ENCODE measurements at places on chromosomes 5 and 9.

DNA sequence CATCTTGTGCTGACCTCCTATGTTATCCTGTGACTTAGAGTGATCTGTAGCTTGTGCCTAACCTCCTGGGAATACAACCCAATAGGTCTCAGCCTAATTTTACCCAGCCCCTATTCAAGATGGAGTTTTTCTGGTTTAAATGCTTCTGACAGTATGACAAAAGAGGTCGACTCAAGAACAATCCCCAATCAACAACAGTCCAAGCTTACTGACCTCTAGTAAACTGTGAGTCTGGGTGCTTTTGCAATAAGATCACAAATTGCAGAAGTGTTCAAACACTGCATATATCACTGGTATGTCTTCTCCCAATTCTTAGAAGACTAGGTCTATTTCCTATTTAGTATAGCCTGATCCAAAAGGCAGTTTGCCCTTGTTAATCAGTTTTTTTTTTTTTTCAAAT lies 323.5 kb upstream of the PTGER4 start:
- no peak overlapping the region for H3K27ac ChIP-seq
- no peak overlapping the region for H3K4me3 ChIP-seq
- DNase-seq = no peak

GRCh38 chr5:11146171-11146570 lies 385.1 kb upstream of the DAP start:
- no peak overlapping the region for H3K27ac ChIP-seq
- no peaks in the 10 kb centered on the region for H3K27me3 ChIP-seq
- H3K36me3 ChIP-seq = no peaks in the 10 kb centered on the region

GRCh38 chr5:110899566-110900412 lies 161.0 kb downstream of the SLC25A46 start:
- no peak overlapping the region for H3K27ac ChIP-seq
- no peaks in the 10 kb centered on the region for H3K36me3 ChIP-seq
- no peaks in the 10 kb centered on the region for H3K27me3 ChIP-seq
- no peak overlapping the region for H3K4me3 ChIP-seq

DNA sequence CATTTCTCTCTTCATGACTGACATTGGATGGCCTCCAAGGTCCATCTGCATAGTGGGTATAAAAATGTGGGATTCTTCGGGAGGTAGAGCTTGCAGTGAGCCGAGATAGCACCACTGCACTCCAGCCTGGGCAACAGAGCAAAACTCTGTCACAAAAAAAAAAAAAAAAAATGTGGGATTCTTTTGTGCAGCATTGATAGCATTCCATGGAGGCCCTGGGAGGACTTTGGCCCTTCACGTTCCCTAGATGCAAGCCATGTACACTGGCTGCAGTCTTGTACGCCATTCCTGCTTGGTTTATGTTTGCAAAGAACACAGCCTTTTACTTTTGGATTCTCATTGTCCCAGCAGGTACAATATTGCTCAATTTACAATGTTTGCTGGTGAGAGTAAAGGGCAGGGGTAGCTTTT lies 157.8 kb downstream of the SLCO4C1 start:
- no peaks in the 10 kb centered on the region for H3K27me3 ChIP-seq
- no peak overlapping the region for H3K27ac ChIP-seq
- H3K4me1 ChIP-seq = no peaks in the 10 kb centered on the region
- H3K36me3 ChIP-seq = no peaks in the 10 kb centered on the region
- no peak overlapping the region for H3K4me3 ChIP-seq
- DNase-seq = no peak

DNA sequence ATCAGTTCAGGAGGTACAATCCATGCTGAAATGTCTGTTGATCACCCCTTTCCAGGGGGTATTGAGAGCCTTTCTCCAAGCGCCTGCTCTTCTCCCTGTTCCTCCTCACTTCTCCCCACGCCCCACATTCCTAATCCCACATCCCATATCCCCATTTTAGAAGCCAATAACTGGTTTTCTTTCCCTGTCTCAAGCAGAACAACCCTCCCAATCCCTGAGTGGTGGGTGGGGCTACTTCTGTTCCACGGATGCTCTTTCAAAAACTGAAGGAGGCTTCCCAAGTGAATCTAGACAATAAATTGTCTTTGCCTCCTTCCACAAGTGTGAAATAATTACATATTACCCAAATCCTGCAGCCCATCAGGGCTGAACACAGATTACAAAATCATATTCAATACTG lies 77.0 kb upstream of the SEMA6A start:
- DNase-seq = no peak
- no peak overlapping the region for H3K27ac ChIP-seq
- no peaks in the 10 kb centered on the region for H3K4me1 ChIP-seq
- no peaks in the 10 kb centered on the region for H3K36me3 ChIP-seq
- H3K27me3 ChIP-seq = no peaks in the 10 kb centered on the region
- no peak overlapping the region for H3K4me3 ChIP-seq

GRCh38 chr5:74608736-74609601 lies 31.6 kb downstream of the ENC1 start:
- no peak overlapping the region for H3K27ac ChIP-seq
- no peaks in the 10 kb centered on the region for H3K27me3 ChIP-seq
- H3K4me1 ChIP-seq = no peaks in the 10 kb centered on the region
- H3K4me3 ChIP-seq = no peak overlapping the region
- DNase-seq = no peak

DNA sequence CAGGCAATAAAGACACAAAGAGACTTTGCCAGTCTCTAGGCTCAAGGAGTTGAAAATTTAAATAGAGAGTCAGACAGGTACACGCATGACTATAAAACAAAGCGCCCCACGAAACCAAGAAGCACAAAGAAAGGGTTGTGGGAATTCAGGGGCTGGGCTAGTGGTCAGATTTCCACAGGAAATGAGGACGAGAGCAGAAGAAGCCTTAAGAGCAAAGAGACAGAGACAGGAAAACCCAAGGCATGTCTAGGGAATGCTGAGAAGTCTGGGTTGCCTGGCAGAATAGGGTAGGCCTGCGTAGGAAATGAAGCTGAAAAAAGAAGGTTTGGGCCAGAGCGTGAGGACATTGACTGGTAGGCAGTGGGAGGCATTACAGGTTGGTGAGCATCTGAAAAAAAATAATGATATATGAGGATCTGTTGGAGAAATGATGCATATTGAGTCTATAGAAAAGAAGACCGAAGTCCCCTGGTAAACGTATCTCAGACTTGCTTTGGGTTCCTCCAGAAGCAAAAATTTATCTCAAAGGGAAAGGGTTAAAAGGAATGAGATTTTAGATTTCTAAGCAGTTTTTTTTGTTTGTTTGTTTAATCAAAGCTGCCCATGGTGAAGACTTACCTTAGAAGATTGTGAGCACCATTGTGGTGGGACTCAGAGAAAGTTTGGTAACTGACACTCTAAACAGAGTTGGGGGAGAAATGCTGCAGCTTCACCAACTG lies 51.8 kb downstream of the SLC1A3 start:
- no peaks in the 10 kb centered on the region for H3K36me3 ChIP-seq
- H3K27me3 ChIP-seq = peaks cover 16% of the 10 kb centered on the region
- H3K4me3 ChIP-seq = no peak overlapping the region
- no peak overlapping the region for H3K27ac ChIP-seq

DNA sequence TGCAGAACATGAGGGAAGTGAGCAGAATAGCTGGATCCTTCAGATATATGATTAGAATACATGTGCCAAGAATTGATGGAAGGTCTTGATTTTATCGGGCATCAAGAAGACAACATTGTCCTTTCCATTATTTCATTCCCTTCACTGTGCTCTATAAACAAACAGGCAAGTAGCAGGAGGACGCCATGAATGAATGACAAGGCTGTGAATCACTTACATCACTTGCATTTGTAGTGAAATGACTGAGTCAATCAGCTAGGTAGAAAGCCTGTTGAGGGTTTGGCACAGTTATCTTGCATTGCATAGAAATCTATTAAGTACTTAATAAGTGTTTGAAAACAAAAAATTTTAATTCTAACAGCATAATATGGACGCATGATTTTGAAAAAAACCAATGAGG lies 548.8 kb upstream of the IZUMO3 start:
- H3K27ac ChIP-seq = no peak overlapping the region
- no peaks in the 10 kb centered on the region for H3K27me3 ChIP-seq
- DNase-seq = no peak

DNA sequence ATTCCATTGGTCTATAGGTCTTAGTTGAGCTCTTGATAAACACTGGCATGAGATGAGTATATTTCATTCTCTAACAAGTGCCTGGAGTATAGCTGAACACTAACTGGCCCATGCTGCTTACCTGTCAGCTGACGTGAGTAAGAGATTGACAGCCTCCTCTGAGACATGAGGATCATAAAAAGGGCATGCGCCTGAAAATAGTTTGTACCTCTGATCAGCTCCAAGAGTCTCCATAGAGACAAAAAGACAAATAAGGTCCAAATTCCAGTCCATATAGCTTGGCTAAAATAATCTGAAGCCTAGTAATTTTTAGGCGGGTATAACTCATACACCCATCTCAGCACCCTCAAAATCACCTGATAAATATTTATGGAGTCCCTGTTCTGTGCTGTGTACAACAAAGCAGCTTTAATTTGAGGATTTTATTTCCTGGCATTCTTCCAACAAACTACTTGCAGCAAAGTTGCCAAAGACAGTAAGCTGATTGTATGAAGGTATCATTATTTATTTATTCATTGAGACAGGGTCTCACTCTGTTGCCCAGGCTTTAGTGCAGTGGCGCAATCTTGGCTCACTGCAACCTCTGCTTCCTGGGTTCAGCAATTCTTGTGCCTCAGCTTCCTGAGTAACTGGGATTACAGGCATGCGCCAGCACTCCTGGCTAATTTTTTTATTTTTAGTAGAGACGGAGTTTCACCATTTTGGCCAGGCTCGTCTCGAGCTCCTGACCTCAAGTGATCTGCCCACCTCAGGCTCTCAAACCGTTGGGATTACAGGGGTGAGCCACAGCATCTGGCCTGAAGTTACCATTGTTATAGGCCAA lies 16.2 kb upstream of the FSD1L start:
- no peaks in the 10 kb centered on the region for H3K4me1 ChIP-seq
- H3K4me3 ChIP-seq = no peak overlapping the region
- no peaks in the 10 kb centered on the region for H3K36me3 ChIP-seq

GRCh38 chr5:173302546-173303155 lies 25.6 kb downstream of the STC2 start:
- no peaks in the 10 kb centered on the region for H3K36me3 ChIP-seq
- no peak overlapping the region for H3K27ac ChIP-seq
- H3K4me1 ChIP-seq = no peaks in the 10 kb centered on the region
- H3K27me3 ChIP-seq = peaks cover 19% of the 10 kb centered on the region
- DNase-seq = no peak

- H3K4me1 ChIP-seq = no peaks in the 10 kb centered on the region
- no peaks in the 10 kb centered on the region for H3K27me3 ChIP-seq
- H3K36me3 ChIP-seq = no peaks in the 10 kb centered on the region
- no peak overlapping the region for H3K4me3 ChIP-seq
- no peak overlapping the region for H3K27ac ChIP-seq
- DNase-seq = no peak
Measured at GRCh38 chr9:108156270-108156998, 666.9 kb upstream of the KLF4 start.

Data from DND-41 (cell line).